ENCODE measurements at places on chromosomes 5 and 9.

DNA sequence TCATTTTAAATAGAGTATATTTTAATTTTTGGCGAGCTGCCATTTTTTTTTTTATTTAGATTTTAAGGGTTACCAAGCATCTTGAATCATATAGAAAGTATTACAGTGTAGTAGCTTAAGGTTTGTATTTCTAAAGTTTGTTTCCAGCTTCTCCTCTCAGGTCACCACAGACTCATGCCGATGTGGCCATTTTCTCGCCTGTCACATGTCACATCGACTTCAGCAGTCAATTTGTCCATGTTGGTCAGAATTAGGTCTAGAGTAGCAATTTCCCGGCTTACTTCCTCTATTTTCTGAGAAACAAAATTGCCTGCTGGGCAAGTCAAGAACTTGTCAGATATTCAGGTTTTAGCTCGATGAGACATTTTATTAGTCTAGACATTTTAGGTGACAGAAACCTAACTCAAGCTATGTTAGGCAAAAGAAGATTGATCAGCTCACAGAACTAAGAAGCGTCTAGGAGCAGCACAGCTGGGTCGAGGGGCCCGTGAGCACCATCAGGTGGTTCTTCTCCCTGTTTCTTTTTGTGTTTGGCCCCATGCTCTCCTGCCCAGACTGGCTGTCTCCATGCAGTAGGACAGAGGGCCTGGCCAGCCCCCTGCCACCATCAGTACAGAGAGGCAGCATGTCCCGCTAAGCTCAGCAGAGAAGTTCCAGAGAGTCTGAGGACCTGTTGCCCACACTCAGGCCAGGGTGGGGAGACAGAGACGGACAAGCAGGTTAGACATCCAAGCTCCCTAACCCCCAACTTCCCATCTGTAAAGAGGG lies 48.4 kb upstream of the AFAP1L1 start:
- DNase-seq = no peak

DNA sequence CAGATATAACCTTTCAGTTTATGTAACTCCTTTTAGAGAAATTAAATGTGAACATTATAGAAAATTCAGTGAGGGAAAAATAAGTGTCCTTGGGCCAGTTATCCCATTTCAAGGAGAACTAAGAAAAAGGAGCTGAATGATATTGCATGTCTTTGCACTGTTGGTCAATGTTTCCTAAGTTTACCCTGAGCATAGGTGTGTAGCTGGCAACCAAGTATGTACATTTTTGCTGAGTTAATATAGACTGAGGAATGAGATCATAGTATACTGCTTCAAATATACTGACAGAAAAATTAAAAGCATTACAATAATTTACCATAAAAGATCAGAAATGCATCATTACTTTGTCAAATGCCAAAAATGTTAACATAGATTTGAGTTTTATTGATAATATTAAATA lies 2128.7 kb upstream of the C9orf72 start:
- DNase-seq = no peak

GRCh38 chr9:98101868-98102273 lies 17.2 kb downstream of the TRIM14 start:
- peak; percentile 63 for DNase-seq

DNA sequence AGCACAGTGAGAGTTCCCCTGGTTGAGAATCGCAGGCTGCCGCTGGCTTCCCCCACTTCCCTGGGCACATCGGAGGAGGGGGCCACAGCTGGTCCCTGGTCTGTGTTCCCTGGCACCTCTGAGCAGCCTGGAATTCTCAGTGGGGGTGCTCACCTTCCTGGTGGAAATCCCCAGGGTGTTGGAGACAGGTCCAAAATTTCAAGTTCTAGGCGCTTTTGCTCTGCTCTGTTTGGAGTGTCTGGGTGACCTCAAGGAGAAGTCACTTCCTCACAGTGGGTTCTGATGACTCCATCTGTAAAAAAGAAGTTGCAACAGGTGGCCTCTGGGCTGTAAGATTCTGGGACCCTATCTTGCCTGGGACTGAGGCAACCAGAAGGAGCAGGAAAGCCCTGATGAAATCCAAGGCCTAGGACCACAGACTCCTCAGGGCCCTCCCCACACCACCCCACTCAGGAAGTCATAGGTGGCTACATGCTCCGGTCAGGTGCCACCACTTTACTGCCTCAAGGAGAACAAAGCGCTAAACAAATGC lies at the start of gene TRAF1:
Gene TRAF1 (minus strand): TSS at position 400 of the 532 bp plus-strand sequence. CDS start 721 bp downstream, outside the sequence.
- no peak for DNase-seq

DNA sequence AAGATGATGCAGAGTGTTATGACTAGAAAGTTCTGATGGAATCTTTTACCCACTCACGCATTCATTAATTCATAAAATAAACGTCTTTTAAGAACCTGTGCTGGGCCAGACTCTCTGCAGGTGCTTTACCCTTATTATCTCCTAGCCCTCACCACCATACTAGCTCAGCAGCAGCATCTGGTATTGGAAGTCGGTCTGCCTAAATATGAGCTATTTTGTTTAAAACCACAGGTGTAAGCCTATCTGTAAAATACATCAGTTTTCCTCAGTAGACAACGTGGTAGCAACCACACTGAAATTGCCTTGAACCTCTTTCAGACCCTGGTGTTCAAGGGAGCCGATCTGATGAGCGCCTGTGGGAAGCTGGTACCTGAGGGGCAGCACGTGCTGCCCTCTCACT lies 69.4 kb downstream of the PPIC start:
- no peak for DNase-seq

- DNase-seq = no peak
Observed at GRCh38 chr5:51987669-51988209, 604.5 kb downstream of the ISL1 start.

- DNase-seq = no peak
Observed at GRCh38 chr9:134753191-134753590, 111.6 kb downstream of the COL5A1 start.

- no peak for DNase-seq
Observed at GRCh38 chr9:86843206-86843605, 104.1 kb downstream of the GAS1 start.

- DNase-seq = no peak
Observed at GRCh38 chr9:118595719-118596305, 773.4 kb downstream of the BRINP1 start.

DNA sequence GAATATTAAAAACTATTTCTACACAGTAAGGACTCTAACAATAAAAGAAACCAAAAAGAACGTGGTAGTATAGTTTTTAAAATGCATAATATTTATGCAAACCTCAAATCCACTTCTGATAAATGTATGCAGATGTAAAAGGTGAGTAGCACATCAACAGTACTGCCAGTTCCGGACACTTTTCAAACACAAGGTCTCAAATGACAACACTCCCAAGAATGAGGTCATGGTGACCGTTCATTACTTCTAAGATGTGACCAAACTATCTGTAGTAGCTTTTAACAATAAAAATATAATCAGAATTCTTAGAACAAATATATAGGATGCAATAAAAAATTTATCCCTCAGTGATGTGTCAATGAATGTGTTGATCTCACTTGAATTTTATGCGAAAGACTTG lies 238.7 kb upstream of the NREP start:
- DNase-seq = no peak

- DNase-seq = no peak
Observed at GRCh38 chr5:73857446-73857845, 231.4 kb downstream of the ARHGEF28 start.

DNA sequence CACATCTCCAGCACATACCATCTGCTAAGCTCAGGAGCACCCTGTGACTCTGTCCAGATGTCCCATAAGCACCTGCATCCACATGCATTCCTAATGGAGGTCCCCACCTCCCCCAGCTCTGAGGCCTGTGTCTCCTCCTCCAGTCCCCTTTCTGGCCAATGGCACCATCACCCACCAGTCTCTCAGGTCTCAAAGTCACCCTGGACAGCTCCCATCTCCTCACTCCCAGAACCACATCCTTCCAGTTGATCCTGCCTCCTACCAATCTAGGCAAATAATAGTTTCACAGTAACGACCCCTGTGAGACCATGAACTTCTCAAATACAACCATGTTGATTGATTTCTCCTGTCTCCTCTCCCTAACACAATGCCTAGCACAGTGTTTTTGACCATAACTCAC lies 40.1 kb downstream of the GGTA1 start:
- DNase-seq = no peak

DNA sequence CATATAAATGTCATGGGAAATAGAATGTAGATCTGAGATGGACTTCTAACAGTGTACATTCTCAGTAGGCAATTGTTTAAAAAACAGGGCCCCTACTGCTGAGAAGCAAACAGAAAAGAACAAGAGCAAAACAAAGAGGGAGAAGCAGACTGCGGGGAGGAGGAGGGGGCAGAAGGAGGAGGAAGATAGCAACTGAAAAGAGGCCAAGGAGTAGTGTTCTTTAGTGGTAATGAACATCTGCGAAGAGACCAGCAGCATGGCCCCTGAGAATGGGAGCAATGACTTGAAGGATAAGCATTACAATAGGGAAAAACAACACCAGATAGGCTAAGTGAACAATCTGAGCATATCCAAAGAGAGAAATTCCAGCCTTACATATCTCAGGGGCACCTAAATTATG lies 36.8 kb downstream of the HAPLN1 start:
- no peak for DNase-seq

- no peak for DNase-seq
Observed at GRCh38 chr5:111676926-111677415, 80.0 kb downstream of the NREP start.

GRCh38 chr9:107173422-107174180 lies 109.5 kb upstream of the RAD23B start:
- no peak for DNase-seq

DNA sequence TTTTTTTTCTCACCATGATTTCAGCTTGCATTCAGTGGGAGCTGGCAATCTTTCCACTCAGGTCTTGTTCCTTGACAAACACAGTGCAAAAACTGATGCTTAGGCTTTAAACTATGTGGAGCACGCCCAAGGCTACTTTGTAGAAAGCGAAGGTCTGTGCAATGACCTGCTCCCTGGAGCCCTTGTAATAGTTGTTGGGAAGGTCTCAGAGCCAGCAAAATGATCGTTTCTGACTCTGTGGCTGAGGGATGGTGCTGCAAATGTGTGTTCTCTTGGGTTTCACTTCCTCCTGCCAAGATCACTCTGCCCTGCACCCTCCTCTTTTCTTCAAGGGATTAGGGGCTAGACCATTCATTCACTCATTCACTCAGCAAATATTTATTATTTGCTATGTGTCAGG lies 249.7 kb upstream of the MAP3K1 start:
- no peak for DNase-seq

- no peak for DNase-seq
Observed at GRCh38 chr5:20649966-20650365, 662.0 kb upstream of the CDH18 start.

GRCh38 chr9:42388146-42388690 lies 204.8 kb downstream of the SPATA31A6 start:
- DNase-seq = no peak

DNA sequence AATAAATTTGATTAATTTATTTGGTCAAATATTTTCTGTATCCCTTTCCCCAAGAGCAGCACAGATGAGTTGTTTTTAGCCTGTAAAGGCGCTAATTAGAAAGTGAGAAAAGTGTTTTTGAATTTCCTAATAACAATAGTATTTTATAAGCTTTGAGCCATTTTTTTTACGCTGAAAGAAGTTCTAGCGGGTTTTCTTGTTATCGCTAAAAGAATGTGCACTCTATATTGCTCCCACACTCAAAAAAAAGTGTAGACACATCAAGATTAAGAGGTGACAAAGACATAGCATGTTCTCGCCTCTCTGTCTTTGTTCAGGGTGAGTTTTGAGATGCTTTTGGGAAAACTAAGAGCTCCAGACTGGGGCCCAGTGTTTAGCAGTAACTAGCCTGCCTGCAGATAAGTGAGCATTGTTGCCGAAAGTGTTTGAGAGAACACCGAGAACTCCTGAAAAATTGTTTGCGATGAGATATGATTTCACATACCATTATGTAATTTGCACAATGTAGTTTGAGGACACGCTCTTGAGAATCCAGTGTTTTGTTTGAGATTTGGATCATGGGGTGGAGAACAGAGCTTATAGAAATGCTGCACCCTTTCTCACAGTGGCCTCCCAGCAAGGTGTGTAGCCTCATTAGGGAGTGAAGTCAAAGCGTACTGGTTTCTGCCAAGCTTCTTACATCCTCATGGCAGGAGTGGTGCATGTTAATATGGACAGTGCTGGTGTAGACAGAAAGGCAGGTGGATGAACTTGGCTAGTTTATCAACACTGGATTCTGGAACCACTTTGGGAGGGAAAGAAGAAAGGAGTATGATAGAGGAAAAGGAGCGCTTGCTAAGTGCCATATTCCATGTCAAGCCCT lies 1.5 kb downstream of the F2R start:
- DNase-seq = no peak

DNA sequence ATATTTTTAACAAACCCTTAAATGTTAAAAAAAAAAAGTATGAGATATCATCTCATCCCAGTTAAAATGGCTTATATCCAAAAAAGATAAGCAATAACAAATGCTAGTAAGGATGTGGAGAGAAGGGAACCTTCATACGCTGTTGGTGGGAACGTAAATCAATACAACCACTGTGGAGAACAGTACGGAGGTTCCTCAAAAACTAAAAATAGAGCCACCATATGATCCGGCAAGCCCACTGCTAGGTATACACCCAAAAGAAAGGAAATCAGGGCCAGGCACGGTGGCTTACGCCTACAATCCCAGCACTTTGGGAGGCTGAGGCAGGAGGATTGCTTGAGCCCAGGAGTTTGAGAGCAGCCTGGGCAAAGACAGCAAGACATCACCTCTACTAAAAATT lies 3.0 kb downstream of the MTMR12 start:
- no peak for DNase-seq

DNA sequence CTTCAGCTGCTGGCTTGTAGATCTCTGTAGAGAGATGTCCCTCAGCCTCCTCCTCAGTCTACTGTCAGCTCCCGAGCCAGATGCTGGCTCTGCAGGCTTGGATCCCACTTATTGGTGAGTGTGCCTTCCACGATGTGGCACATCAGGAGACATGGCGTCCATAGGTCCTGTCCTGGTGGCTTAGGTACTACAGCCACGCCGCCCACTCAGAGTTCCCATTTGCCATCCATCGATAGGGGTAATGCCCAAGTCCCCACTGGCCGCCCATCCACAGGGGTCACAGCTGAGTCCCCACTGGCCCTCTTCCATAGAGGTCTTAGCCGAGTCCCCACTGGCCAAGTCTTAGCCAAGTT lies 17.3 kb downstream of the EXOC3 start:
- DNase-seq = no peak

DNA sequence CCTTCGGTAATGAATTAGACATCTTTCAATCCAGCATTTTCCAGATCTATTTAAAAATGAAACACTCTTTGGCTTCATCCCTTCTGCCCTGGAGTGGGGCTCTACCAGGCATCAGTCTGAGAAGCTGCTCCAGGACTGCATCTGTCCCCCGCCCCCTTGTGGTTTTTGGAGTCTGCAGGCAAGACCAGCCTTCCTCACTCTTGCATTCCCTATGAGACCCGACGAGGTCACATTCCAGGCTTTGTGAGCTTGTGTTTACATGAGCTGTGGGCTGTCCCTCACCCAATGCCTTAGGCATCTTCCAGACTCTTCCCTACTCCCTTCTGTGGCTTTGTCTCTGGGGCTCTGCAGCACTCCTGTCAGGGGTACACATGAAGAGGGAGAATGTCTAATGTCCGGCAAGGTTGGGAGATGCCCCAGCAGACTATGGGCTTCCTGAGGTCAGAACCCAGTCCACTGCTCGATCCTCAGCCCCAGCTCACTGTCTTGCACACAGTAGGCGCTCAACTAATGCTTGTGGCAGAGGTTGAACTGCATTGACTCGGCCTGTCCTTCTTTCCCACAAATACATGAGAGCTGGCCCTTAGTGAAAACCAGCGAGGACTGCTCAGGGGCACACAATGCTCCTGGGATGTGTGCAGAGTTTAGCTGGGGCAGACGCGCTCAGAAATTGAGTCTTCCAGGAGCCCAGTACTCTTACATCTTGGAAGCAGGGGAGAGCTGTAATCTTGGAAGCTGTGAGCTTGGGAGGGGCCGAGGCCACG lies 11.7 kb upstream of the GADD45G start:
- no peak for DNase-seq

GRCh38 chr9:133849110-133849670 lies 111.0 kb upstream of the SARDH start:
- no peak for DNase-seq

All from activated CD8-positive, alpha-beta memory T cell treated with anti-CD3 and anti-CD28 coated beads, Interleukin-2, amount 50 U/mL, for 4 hours (primary cell).